ENCODE measurements at places on chromosomes 5 and 9.

GRCh38 chr5:25688156-25688555 lies 1043.4 kb upstream of the CDH10 start:
- DNase-seq, result no peak

DNA sequence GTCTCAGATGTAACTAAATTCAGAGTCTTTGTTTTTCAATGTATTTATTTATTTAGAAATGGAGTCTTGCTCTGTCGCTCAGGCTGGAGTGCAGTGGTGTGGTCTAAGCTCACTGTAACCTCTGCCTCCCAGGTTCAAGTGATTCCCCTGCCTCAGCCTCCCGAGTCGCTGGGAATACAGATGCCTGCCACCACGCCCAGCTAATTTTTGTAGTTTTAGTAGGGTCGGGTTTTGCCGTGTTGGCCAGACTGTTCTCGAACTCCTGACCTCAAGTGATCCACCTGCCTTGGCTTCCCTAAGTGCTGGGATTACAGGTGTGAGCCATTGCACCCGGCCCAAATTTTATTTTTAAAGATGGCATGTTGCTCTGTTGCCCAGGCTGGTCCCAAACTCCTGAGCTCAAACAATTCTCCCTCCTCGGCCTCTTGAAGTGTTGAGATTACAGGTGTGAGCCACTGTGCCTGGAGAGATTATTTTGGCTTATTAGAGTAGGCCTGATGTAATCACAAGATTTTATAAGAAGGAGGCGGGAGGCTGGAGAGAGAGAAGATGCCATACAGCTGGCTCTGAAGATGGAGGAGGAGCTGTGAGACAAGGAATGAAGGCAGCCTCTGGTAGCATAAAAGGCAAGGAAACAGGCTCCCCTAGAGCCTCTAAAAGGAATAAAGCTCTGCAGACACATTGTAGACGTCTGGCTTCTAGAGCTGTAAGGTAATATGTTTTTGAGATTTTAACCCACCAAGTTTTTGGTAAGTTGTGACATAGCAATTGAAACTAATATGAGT lies 12.9 kb upstream of the KLF9 start:
- no peak for DNase-seq

GRCh38 chr9:134381671-134382516 lies 55.6 kb downstream of the RXRA start:
- DNase-seq, result peak; percentile 74

GRCh38 chr9:137482094-137482781 lies 23.1 kb upstream of the NSMF start:
- DNase-seq, result peak; percentile 35

DNA sequence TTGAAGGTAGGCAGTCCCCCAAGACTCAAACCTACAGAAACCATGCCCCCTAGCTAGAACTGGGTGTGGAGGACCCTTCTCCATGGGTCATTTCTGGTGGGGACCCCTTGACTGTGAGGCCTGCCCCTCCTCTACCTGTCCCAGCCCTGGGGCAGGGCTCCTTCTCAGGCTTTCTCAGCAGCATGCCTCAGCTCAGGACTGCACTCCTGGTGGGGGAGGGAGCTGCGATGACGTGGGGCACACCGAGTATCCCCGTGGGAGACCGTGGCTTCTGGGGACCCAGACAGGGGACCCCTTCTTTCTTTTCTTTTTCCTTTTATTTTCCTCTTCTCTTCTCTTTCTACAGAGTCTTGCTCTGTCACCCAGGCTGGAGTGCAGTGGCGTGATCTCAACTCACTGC lies 27.0 kb upstream of the PITX1 start:
- no peak for DNase-seq

Measured in heart left ventricle (tissue), 16 donors.